GM23338 (cell line): ENCODE measurements at places on chromosomes 3 and 15.
A peak's percentile ranks its signal among the peaks of the same experiment; 100 is the strongest.

GRCh38 chr3:32403663-32404062 lies 12.0 kb downstream of the CMTM7 start:
- no peak for DNase-seq

GRCh38 chr3:108098003-108098370 lies 7.2 kb upstream of the CD47 start:
- no peak for DNase-seq

GRCh38 chr3:45806072-45806471 lies 9.7 kb upstream of the SLC6A20 start:
- no peak for DNase-seq

DNA sequence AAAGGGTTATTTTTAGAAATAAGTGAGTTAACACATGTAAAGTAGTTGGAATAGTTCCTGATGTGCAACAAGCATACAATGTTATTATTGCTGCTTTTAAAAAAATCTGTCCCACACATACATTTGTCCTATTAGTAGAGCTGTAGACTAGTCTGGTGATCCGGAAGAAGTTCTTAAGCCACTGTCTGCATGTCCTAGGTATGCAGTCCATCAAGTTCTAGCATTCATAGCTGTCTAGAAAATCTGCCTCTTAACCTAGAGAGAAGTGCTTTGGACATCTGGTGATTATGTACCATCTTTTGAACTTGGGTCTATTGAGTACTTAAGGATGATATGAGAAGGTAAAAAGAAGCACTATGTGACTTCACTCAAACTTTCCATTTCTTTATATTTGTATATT lies 439.9 kb upstream of the NAALADL2 start:
- DNase-seq = no peak

- DNase-seq = peak; percentile 36
These were observed 8.6 kb downstream of the SLC6A1 start for GRCh38 chr3:11001020-11001657.

GRCh38 chr3:138684396-138684795 lies 75.8 kb downstream of the FAIM start:
- no peak for DNase-seq

- DNase-seq = peak; percentile 88
These were observed 10.9 kb upstream of the FAM107A start for GRCh38 chr3:58588030-58588614.

- DNase-seq = no peak
These were observed 113.7 kb upstream of the RPL32 start for GRCh38 chr3:12954891-12955650.

DNA sequence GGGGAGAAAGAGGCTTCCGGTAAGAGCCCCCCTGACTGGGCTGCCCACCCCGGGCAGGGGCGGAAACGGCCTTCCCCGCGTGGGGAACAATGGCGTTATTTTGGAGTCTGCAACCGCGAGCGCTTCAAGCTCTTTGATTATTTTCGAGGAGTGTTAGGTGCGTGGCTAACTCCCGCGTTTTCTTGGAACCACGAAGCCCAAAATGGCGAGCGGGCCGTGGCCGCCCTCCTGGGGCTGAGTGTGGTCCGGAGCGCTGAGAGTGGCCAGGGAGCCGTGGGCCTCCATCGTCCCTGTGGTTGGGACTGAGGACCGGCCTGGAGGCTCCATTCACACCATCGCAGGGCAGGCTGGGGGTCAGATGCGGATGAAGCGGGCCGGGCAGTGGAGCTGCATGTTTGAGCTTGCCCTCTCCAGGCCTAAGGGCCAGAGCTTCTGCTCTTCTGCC lies 44.6 kb upstream of the POLG start:
- peak; percentile 43 for DNase-seq

GRCh38 chr3:139537361-139537760 lies 2.2 kb downstream of the RBP1 start:
- DNase-seq = no peak

DNA sequence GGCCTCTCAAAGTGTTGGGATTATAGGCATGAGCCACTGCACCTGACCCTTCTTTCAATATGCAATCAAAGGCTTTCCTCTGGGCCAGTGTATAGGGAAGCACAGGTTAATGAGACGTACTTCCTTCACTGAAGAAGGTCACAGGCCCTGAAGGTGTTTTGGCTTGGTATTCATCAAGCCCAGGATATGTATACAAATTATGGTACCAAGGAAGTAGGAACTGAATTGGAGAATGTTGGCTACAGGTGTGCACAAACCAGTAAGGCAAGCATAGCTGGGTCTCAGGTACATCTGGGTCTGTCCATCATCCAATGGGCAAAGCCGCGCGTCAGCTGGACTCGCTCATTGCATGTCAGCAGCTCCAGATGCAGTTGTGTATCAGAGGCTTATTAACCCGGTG lies 237.9 kb downstream of the ADAMTS17 start:
- no peak for DNase-seq

DNA sequence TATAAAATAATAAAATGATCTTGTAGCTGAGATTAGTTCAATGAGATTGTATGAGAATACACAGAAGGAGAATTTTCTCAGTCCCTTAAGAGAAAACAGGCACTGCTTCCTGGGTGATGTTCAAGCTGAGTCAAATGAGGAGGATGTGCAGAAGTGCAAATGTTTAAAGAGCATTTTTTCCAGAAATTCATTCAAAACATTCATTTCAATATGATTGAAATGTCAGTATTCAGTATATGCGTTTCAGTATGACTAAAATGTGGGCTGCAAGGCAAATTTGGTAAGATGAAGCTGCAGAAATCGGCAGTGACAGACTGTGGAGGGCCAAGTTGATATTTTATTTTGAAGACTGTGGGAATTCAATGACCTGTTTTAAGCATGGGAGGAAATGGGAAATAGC lies 19.3 kb upstream of the PYDC2 start:
- DNase-seq = no peak

- no peak for DNase-seq
These were observed 18.8 kb downstream of the TIPARP start for GRCh38 chr3:156693166-156693565.

GRCh38 chr3:64559588-64559987 lies 128.2 kb downstream of the ADAMTS9 start:
- DNase-seq = no peak

- DNase-seq = no peak
These were observed 3.2 kb upstream of the NANOGP8 start for GRCh38 chr15:35088329-35088728.

DNA sequence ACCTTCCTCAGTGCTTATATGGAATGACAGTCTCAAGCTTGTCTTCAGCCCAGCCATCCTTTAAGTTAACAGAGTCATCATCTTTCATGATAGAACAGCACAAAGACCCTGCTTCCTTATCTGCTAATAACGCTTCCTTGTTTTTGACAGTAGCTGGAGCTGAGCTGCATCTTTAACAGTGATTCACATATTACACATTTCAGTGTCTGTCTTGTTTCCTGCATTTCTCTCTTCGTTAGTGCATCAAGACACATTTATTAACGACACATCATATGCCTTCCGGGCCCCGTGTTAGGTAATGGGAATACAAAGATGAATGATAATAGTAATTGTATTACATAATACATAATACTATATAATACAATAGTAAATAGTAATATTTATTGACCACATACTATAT lies 30.2 kb upstream of the GREM1 start:
- no peak for DNase-seq
